ENCODE measurements at places on chromosomes 5 and 9.
A peak's percentile ranks its signal among the peaks of the same experiment; 100 is the strongest.

DNA sequence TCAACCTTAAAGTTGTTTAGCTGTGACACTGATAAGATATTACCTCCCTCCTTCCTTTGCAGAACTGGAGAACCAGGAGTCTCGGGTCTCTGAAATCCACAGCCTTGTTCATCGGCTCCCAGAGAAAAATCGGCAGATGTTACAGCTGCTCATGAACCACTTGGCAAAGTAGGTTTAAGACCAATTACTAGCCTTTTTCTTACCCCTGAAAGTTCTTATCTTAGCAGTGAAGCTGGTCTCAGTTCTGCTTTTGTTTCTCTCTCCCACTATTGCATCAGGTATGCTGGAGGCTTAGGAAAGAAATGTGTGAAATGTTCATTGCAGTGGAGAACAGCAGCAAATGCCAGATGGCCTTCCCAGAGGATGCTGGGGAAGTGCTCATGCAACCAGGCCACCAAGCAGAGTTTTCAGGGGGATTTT lies 287.4 kb downstream of the ARHGAP26 start:
- DNase-seq = no peak

GRCh38 chr5:176373100-176373818 lies 8.0 kb downstream of the ARL10 start:
- no peak for DNase-seq

DNA sequence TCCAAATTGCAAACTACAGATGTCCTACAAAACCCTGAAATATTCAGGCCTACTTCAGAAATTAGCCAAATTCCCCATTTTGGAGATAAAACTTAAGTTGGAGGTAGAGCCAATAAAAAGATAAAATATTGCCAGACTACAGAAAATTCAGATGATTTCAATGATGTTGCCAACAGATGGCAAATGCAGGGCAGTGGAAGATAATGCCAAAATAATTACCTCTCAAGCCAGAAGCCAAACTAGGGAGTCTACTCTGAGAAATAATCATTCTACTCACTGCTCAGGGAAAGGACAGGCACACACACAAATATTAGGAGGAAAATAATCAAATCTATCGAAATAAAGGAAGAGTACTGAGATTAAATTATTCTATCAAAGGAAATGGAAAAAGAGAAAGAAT lies 347.5 kb upstream of the CCNG1 start:
- peak; percentile 8 for DNase-seq

- no peak for DNase-seq
Measured at GRCh38 chr9:6443661-6444060, 30.7 kb downstream of the UHRF2 start.

DNA sequence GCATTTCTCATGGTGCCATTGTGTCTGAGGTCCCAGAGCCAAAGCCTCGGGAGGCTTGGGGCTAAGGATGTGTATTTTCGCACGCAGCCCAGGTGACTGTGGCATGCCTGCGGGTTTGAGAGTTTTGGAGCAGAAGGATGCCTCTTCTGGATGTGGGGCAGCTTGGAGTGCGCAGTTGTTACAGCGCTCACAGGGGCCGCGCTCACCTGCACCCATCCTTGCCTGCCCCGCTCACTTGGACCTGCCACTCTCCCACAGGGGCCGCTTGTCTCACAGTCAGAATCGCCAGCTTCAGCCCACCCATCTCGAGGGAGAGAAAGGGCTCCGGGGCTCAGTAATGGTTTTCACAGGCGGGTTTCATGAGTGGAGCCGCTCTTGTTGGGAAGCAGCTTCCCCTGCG lies 132.9 kb downstream of the MVB12B start:
- DNase-seq = no peak

- no peak for DNase-seq
Measured at GRCh38 chr5:71946343-71947030, 160.8 kb upstream of the MAP1B start.

DNA sequence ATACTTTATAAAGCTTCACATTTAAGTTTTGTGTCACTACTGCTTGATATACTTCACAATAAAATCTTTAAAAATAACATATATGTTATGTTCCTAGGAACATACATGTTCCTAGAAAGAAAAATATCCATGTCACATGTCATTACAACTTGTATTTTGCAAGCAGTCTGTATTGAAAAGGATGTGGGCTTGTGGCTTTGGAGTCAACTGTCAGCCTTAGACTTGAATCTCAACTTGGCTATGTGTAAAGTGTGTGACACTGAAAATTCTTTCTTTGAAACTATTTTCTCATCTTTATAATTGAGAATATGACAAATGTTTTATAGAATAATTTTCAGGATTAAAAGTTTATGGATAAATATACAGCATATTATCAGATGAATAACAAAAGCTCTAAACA lies 273.1 kb downstream of the KIAA0825 start:
- DNase-seq = no peak

DNA sequence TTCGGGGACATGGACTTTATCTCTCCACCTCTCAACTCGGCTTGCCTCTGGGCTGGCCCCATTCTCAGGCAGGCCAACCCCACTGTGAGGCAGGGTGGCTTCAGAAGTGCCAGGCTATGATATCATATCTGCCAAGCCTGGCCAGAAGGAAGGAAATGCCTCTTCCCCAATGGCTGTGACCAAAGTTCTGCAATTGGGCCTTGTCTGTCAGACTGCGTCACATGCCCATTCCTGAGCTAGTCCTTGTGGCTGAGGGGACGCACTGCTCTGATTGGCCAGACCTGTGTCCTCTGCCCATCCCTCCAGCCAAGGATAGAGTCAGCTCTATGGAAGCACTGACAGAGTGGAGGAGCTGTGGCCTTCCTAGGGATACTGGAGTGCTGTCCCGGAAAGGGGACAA lies 11.9 kb downstream of the SMIM23 start:
- no peak for DNase-seq

DNA sequence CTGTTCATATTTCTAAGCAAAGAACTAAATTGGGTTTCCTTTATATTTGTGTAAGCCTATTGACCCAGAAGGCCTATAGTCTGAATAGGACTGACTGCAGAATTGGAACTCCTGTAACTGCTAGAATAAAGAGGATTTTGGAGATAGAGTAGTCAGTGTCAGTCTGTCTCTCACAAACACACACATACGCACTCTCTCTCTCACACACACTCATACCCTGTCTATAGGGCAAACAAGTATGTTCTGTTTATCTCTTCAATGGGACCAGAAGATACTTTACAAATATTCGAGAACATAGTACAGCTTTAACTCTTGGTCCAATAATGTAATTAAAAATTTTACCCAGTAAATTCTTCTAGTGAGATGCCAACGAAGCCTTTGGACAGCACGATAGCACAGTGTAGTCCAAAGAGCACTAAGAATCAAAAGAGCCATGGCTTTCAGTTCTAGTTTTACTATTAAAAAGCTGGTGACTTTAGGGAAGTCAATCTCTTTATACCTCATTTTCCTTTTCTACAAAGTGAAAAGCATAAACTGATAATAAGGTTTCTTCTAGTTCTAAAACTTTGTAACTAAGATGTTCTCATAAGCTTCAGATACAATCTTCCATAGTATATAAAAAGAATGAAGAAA lies 19.3 kb downstream of the ABHD17B start:
- no peak for DNase-seq

- no peak for DNase-seq
Measured at GRCh38 chr5:126794157-126794828, 17.4 kb downstream of the LMNB1 start.

GRCh38 chr5:122371511-122372151 lies 59.6 kb downstream of the SNCAIP start:
- no peak for DNase-seq

DNA sequence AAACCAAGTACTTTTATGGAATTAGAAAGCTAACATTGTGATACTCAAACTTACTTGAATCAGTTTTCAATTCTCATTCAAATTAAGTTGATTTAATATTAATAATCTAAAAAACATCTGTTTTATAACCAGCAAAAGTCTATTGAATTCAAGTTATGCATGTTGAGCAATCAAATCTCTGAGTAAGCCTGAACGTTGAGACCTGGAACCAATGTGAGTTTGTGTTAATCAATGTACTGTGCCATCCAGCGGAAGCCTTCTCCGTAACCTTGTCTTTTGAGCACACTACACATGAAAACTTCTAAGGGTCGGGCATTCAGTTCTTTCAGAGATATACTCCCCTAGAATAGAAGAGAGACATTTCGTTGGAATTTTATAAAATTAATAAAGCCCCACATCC lies 25.9 kb downstream of the SAR1B start:
- no peak for DNase-seq

GRCh38 chr5:80964919-80965318 lies 4.8 kb downstream of the RASGRF2 start:
- DNase-seq = no peak

- peak; percentile 68 for DNase-seq
Measured at GRCh38 chr5:177455036-177455660, 8.5 kb downstream of the PRR7 start.

GRCh38 chr9:34709196-34709978 lies 549 bp downstream of the CCL21 start:
- no peak for DNase-seq

DNA sequence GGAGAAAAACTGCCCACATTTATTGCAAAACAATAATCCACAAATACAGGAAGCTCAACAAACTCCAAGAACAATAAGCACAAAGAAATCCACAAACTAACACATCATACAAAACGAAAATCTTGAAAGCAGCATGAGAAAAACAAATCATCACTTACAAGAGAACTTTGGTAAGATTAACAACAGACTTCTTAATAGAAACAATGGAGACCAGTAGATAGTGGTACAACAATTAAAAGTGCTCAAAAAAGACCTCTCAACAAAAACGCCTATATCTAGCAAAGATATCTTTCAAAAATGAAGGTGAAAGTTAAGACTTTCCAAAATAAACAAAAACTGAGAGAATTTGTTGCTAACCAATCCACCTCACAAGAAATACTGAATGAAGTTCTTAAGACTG lies 38.4 kb downstream of the CDKL3 start:
- no peak for DNase-seq

GRCh38 chr5:118405650-118406061 lies 582.7 kb downstream of the DTWD2 start:
- DNase-seq = no peak
